ENCODE measurements at places on chromosomes 1 and 21. TPM values are rescaled to one million over a fixed set of nuclear protein-coding genes. Genes with fewer than 3 reads are reported as not detected.

Gene CLCA4
- total RNA-seq, result not detected

DNA sequence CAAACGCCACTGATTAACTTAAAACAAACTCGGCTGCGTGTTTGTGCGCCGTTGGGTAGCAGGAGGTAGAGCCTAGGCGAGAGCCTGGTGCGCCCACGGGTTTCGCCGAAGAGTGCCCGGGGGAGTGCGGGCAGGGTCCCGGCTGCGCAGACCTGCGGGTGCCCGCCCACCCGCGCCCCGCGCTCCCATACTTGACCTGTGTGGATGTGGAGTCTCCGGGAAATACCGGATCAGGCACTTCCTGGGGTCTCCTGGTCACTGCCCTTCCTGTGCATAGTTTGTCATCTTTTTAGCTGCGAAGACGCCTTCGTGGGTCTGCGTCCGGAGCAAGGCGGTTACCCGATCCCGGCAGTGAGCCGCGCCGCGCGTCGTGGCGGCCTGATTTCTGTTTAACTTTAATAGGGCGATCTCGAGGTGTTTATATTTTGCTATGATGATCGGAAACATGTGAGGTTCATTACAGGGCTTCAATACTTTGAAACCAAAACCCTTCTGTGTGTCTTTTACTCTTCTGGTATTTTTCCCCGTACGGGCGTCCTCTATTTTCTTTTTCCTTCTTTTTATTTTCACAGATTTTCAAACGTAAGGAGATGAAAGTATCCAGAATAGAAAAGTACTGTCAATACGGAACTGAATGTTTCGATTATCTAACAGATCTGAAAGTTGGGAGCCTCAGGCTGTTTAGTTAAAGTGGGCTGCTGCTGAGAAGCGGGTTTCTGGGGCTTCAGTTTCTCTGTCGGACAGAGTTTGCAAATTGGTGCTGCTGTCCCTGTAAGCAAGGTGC, 15.2 kb downstream of the NR5A2 start:
- DNase-seq, result no peak

- DNase-seq, result no peak
Measured at GRCh38 chr1:209368864-209369598, 214.5 kb upstream of the CAMK1G start.

DNA sequence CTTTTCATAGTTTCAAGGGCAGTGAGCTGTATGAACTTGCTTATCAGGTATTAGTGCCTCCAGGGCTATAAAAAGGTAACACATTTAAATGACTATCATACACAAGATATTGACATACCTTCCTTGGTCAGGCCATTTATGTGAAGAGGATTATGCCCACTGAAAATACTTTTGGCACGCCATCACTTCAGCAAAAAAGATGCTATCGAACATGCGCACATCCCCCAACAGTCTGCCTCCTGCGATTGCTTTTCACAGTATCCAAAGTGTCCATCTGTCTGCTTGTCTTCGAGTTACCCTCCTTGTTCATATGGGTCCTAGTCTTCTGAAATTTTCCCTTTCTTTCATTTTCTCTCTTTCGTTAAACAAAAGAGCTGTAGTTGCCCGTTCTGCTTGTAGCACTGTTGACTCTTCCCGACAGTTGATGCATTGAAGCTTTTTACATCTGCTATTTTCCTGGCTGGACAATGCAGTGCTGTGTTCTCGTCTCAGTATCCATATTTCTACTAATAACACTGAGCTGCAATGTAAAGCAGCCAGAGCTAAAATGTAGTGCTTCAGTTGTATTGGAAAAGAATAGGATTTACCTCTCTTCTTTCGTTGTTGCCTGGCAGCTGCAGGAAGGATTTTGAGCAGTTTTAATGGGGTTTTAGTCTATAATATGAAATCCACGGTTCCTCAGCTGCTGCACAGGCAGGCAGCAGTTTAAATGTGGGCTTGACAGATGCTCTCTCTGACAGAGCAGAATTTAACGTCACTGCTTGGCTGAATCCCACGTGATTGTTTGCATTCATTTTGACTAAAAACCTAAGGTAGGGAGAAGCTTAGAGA, at the start of gene B3GALT2:
B3GALT2 (minus strand) TSS at position 713 of the 831 bp plus-strand sequence. CDS start 5,051 bp downstream, outside the sequence.
- no peak for DNase-seq

GRCh38 chr1:202216691-202217090, 23.1 kb downstream of the LGR6 start:
- DNase-seq, result no peak

GRCh38 chr1:48830715-48831114, 54.0 kb upstream of the BEND5 start:
- DNase-seq, result no peak

GRCh38 chr1:53140451-53140850, 2.0 kb downstream of the SLC1A7 start:
- no peak for DNase-seq

Gene RHCE
- 0.25 TPM for total RNA-seq

Gene LAMB3
- total RNA-seq, result 0.25 TPM

GRCh38 chr1:235876402-235876841, 9.7 kb upstream of the LYST start:
- DNase-seq, result no peak

- no peak for DNase-seq
Measured at GRCh38 chr21:30444204-30444603, 4.1 kb downstream of the KRTAP15-1 start.

- DNase-seq, result no peak
Measured at GRCh38 chr1:43493661-43494450, 36.8 kb upstream of the PTPRF start.

DNA sequence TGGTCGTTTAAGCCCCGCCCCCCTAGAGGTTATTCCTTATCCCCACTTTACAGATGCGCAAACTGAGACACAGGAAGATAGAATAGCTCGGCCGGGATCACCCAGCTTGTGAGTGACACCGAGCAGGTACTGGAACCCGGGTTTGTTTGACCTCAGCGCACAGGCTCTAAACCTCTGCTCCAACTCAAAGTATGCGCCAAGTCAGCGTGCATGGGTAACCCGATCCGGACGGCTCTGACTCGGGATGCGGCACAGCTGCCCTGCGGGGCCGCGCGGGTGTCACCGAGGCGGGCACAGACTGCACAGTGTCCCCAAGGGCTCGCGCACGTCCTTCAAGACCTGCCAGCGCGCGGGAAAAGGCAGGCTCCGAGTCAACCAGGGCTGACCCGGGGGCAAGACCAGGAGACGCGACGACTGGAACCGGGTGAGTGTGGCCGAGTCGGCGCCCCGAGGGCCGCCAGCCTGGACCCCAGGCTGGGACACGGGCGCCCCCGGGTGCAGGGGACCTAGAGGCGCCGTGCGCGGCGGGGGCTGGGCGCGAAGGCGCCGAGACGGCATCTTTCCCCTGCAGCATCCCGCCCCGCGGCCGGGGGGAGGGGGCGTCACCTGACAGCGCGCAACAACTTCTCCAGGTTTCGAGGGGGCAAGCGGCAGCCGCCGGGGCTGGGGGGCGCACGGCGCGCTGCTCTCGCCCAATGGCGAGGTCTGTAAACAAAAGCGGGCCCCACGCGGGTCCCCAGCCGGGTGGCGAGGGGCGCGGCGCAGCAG, 101.9 kb upstream of the SOD1 start:
- DNase-seq, result no peak

Gene CELA2A
- total RNA-seq, result not detected

DNA sequence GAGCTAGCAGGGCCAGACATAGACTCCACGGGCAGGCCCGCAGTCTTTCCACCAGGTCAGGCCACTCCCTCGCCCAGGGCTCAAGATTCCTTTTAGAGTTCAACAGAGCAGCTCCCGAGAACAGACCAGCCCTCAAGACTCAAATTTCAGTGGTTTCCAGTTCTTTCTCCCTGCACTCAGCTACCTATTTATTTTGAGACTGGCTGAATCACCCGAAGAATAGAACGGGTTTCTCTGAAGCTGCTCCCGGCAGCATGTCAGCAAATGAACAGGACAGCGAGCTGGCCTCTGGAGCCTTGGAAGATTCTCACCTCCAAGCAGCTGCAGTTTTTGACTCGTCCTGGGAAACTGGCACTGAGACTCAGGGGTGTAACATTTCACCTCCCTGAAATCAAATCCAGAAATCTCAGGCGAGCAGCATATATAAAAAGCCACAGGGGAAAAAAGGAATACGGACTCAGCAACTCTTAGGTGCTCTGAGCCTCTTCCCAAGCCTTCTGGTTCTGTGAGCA, 177.9 kb downstream of the CLIC6 start:
- no peak for DNase-seq

DNA sequence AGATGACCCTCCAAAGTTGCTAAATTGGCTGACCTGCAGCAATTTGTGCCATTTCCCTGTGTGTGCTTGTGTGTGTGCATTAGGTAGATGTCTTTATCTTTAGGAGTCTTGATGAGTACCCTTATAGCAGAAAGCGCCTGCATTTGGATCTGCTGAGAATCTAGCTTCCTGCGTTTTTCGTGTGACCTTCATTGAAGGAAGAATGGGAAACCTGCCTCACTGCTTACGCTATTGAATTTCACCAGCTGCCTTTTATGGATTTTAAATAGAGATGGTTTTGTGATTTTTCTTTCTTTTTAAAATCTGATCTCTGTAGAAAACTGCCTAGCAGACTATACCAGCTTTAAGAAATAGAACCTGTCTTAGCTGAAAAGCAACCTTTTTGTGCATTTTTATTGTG, 124.5 kb downstream of the CACHD1 start:
- DNase-seq, result no peak

Gene NBL1
- 29.7 TPM for total RNA-seq

Gene PADI2
- total RNA-seq, result 0.25 TPM

GRCh38 chr1:196960854-196961253, 16.5 kb upstream of the CFHR5 start:
- DNase-seq, result no peak

Gene TFF1
- total RNA-seq, result not detected

DNA sequence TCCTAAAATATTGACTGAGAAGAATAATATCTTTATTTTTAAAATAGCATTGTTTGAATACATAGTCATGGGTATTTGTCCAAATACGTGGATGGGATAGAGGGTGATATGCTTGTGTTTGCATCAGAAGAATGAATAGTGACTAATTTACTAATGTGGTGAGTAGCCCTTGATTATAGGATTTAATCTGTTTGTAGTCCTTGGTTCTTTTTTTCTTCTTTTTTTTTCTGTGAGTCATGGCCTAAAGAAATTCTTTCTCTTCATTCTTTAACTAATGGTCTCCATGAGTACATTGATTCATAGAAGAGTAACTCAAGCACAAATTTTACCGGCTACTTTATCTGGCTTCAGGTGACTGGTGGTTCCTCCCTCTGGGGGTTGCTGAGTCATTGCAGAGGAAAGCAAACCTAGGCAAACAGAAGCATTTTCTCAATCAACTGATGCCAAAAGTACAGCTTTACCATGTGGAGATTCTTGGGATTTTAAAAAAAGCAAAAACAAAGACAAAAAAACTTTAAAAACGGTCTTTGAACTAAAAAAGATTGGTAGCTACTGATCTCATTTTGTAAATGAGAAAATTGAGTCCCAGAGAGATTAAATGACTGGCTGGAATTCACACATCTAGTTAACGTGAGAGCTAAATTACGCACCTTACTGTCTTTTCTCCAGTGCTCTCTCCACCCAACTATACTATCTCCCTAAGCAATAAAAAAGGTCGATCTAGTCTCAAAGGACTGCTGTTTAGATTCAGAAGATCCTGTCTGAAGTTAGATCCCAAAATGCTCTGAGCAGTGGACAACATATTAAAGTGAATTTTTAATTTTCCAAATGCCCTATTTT, 40.5 kb downstream of the AK5 start:
- no peak for DNase-seq

- DNase-seq, result no peak
Measured at GRCh38 chr1:158154501-158154900, 26.2 kb upstream of the CD1D start.

Gene RNF187
- 45.1 TPM for total RNA-seq

- DNase-seq, result no peak
Measured at GRCh38 chr1:205595435-205595834, 36.4 kb downstream of the ELK4 start.

DNA sequence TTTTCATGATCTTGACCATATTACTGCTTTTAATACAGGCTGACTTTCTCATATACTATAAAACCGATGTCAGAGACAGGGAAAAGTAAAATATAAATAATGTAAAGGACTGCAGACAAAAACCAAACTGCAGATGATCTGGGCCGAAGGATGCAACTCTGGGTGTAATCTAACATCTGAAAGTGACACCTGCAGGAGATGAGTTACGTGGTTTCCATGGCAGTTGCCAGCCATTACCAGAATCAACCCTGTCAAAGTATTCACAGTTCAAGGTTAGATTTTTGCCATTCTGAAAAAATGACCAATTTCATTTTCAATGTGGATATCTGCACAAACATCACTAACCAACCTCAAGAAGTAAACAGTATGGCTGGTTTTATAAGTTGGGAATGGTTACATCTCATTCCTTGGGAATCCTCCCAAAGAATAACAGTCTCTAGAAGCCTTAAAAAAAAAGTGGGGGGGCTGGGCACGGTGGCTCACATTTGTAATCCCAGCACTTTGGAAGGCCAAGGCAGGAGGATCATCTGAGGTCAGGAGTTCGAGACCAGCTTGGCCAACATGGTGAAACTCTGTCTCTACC, 27.7 kb downstream of the DNAJC11 start:
- DNase-seq, result no peak

Measured in CD4-positive, alpha-beta T cell (primary cell).